ENCODE measurements at places on chromosomes 12 and 14.
A peak's percentile ranks its signal among the peaks of the same experiment; 100 is the strongest.

GRCh38 chr12:124428792-124429281 lies 133.9 kb downstream of the RFLNA start:
- no peak for DNase-seq

GRCh38 chr12:103877288-103877687 lies 36.3 kb upstream of the NT5DC3 start:
- DNase-seq = no peak

DNA sequence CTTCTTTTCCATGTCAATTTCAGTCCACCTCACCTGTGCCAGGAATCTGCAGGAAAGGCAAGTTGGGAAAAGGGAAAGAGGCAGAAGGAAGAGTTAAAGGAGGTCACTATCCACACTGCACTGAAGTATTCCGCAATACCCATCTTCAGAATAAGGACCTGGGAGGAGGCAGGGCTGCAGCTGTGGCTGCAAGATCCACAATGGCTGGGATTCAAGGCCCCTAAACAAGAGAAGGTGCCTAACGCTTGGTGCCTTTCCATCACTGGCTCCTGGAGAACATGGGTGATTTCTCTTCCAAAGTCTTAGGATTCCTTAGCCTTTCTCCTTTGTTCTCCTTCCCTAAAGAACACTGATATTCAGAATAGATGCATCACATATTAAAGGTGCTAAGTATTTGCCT lies 204.0 kb downstream of the GRIN2B start:
- DNase-seq = no peak

- no peak for DNase-seq
These were observed 134.3 kb downstream of the MED13L start for GRCh38 chr12:116142936-116143898.

GRCh38 chr14:76708028-76708427 lies 53.2 kb upstream of the VASH1 start:
- DNase-seq = no peak

- DNase-seq = peak; percentile 75
These were observed 3.4 kb upstream of the NXPH4 start for GRCh38 chr12:57213058-57213715.

DNA sequence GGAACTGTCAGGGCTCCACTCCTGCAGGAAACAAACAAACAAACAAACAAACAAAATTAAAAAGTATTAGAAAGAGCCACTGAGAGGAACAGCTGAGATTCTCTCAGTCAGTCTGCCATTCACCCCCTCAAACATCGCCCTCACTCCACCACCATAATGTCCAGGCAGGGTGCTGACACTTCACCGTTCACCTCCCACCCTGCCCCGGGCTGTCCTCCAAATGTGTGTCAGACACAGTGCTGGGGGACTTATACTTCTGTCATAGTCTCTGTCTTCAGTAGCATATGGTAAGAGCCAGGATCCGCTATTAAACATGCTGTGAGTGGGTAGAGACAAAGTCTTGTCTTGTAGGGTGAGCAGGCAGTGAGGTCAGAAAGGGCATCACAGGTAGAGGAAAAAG lies 28.3 kb downstream of the KRT18 start:
- DNase-seq = no peak

- no peak for DNase-seq
These were observed 375.5 kb downstream of the RAD51B start for GRCh38 chr14:68195126-68195525.

DNA sequence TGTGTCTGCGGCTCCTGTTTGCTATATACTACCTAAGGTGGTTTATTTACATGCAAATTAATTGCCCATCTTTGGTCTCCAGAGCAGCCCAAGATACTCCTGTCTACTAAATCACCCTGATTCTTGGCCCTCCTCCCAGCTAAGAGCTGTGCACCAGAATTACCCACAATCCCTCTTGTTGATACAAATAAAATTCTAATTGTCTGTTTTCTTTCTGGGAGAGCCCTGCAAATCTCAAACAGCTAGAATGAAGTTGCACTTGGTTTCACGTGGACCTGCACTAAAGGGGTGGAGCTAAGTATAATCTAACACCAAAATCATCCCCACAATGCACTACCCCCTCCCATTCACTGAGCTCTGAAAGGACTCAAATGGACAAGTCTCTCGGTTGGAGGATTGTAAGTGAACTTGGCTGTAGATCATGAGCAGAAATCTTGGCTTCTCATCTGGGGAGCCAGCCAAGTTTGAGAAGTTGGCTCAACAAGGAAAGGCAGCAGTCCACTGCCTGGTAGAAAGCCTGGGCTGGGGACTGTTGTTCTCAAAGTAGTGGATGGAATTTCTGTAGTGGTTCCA lies 6.6 kb downstream of the MAX start:
- DNase-seq = no peak

GRCh38 chr14:42750771-42751170 lies 1144.1 kb downstream of the LRFN5 start:
- no peak for DNase-seq

DNA sequence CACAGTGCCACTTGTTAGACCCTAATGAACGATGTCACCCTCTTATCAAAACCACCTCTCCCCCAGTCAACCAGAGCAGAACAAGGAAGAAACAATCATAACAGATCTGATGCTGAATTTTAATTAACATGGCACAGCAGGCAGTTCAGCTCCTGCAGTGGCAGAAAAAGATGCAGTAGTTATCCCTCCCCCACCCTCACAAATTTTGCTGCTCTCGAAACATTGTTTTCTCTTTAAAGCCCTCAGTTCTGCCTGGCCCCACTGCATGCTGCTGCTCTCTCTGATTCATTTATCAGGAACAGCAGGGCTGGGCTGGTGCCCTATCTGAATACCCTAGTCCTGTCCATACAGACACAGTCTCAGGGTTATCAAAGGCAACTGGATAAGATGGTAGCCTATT lies 12.2 kb downstream of the CCDC175 start:
- DNase-seq = no peak

GRCh38 chr12:103249607-103250006 lies 246.2 kb downstream of the C12orf42 start:
- DNase-seq = no peak

- no peak for DNase-seq
These were observed 6.8 kb downstream of the ZFHX2 start for GRCh38 chr14:23544511-23545447.

GRCh38 chr12:85356596-85357385 lies 76.8 kb downstream of the ALX1 start:
- DNase-seq = no peak

- no peak for DNase-seq
These were observed 148.4 kb downstream of the KSR2 start for GRCh38 chr12:117820216-117820907.

- no peak for DNase-seq
These were observed 1052.8 kb upstream of the TMEM132C start for GRCh38 chr12:127214186-127214585.

GRCh38 chr12:49866859-49867569 lies 24.1 kb upstream of the BCDIN3D start:
- DNase-seq = peak; percentile 59

- DNase-seq = no peak
These were observed 364.9 kb upstream of the GARIN6 start for GRCh38 chr12:99282624-99283023.

- no peak for DNase-seq
These were observed 77.4 kb downstream of the DDX51 start for GRCh38 chr12:132066749-132067148.

GRCh38 chr12:24379433-24379832 lies 430.0 kb upstream of the SOX5 start:
- no peak for DNase-seq

GRCh38 chr14:59739794-59740193 lies 130.8 kb downstream of the RTN1 start:
- no peak for DNase-seq

- DNase-seq = no peak
These were observed 144.3 kb downstream of the MED13L start for GRCh38 chr12:116133149-116133548.

DNA sequence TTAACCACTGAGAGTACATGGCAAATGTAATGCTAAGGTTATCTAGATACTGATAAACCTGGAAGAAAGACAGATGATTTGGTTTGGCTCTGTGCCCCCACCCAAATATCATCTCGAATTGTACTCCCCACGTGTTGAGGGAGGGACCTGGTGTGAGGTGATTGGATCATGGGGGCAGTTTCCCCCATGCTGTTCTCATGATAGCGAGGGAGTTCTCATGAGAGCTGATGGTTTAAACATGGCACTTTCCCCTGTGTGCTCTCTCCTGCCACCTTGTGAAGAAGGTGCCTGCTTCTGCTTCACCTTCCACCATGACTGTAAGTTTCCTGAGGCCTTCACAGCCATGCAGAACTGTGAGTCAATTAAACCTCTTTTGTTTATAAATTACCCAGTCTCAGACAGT lies 14.2 kb downstream of the NOXRED1 start:
- no peak for DNase-seq
